ENCODE measurements at places on chromosomes 5 and 9.
A peak's percentile ranks its signal among the peaks of the same experiment; 100 is the strongest.

- no peak for DNase-seq
Observed at GRCh38 chr9:80086822-80087345, 515.1 kb downstream of the TLE4 start.

GRCh38 chr5:33300209-33300742 lies 140.5 kb upstream of the TARS1 start:
- DNase-seq = no peak

DNA sequence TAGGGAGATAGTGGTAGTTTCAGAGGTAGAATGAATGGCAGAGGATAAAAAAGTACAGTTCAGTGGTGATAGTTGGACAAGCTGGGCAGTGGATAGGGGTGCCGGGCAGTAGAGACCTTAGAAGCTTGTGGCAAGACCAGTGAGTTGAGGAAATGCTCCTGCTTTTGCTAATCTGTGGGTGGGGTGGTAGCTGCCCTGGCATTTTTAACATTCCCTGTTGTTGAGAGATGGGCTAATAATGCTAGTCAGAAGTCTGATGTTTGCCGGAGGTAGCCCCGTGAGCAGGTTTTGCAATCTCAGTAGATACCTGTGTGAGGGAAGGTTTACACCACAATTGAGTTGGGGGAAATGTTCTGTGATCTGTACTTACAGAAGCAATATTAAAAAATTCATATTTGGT lies 91.1 kb downstream of the TRIO start:
- no peak for DNase-seq

DNA sequence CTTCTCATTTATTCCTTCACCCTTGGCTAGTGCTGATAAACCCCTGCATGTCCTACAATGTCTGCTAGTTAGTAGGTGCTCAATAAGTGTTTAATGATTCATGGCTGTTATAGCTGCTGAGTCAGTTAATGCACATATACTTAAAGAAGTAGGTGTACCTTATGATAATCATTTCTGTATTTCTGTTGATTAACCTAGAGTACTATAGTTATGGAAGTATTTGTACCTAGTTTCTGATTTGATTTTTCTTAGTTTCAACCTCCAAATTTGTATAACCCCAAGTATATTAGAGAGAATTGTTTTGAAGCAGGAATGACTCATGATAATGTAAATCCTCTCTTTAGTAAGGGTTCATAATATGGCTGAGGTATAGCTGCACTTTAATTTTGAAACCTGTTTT lies 8.9 kb downstream of the SMAD5 start:
- no peak for DNase-seq

DNA sequence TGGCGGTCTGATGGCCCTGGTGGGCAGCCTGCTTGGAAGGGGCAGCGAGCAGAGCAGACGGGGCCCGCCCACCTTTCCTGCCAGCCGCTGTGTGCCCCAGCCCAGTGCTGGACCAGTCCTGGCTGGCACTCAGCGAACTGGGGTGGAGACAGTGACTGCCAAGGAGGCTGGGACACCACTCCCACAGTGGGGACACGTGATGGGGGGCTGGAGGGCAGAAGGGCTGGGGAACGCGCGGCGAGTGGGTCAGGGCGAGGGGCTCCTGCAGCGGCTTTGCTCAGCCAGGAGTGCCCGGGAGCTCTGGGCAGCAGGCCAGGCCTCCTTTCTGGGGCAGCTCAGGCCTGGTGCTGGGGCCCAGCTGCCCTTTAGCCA lies 19.5 kb downstream of the NCS1 start:
- DNase-seq = no peak

- DNase-seq = peak; percentile 73
Observed at GRCh38 chr5:116454417-116454927, 120.2 kb downstream of the SEMA6A start.

- no peak for DNase-seq
Observed at GRCh38 chr5:81631124-81631523, 119.8 kb downstream of the SSBP2 start.

DNA sequence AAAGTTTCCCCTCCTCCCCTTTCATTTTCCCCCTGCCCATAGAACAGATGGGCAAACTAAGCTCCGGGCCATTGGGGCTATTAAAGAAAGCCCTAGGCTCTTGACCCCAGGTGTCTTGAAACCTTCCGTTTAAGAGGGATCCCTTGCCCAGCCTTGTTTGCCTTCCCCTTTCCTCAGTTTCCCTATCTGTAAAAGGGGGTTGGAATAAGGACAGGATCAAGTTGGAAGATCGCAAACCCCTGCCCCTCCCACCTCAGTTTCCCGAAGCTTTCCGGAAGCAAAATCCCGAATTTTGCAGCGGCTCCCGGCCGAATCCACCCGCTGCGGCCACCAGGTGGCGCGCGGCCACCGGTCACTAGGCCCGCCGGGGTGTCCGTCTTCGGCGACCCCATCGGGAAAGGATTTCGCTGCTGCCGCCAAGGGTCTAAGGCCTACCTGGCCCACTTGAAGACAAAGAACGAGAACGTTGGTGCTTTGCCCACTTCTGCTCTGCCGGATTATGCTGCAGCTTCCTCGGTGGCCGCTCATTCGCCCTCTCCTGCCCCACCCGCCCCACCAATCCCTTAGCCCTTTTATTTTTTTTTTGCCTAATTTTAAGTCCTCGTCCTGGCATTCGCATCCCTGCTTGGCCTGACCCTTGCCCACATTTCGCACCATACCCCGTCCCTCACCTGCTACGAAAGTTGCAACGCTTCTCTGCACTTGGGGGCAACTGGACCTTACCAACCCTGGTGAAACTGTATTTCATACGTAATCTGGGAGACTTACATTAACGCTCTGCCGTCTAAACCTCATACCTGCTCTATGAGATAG lies 962 bp upstream of the NR6A1 start:
- peak; percentile 87 for DNase-seq
